ENCODE measurements at places on chromosomes 7 and 10.

DNA sequence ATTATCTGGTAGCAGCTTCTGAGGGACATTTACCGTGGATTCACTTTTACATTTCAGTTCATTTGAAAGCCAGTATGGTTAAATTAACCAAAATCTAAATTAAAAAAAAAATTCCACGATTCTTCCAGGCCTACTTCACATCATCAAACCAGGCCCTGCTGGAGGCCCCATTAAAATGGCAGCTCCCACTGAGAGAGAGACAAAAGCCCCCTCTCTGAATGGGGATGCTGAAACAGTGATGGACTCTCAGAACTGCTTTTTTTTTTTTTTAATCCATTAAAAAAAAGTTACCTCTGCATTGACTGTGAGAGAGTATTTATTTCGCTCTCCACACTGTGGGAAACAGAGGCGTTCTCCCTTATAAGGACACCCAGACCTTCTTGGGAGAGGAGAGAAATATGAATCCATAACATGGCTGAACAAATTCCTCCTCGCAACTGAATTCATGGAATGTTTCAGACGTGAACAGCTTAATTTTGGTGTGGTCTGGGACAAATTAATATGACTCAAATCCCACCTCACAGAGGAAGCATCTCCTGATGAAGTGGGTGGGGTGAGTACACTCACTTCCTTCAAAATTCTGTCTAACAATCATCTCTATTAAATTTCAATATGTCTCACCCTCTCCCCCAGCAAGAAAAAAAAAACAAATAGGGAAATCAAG is 73.5 kb downstream of the SAMD9 start:
- DNase-seq: no peak

DNA sequence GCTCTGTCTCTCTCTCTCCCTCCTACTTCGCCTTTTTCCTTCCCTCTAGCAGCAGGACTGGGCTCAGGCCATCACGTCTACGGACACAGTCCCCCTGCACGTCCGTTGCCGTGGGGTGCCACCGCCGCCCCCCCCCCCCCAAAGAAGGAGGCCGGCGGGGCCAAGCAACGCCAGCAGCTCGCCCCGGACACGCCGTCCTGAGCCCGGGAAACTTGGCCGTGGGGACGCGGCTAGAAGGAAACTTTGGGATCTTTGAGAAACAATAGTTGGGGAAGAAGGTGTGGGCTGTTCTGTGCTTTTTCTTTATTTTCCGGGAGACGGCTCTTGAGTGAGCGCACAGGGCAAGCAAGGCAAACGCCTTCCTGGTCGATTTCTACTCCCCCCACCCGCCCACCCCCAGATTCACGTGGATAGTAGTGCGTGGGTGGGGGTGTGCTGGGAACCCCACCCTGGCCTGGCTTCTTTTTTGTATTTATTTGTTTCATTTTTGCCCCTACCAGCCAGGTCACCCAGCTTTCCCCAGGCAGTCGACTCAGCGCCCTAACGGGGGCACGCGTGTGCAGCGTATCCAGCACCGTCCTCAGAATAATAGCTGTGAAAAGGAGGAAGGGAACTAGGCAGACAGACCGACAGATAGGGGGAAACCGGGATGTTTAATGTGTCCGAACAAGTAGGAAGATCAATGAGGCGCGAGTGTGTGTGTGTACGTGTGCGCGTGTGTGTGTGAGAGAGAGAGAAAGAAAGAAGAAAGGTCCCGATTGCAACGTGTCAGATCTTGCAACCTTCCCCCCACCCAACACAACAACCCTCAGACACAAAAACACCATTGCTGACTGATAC is 1.4 kb downstream of the MXI1 start:
- peak; percentile 27 for DNase-seq

DNA sequence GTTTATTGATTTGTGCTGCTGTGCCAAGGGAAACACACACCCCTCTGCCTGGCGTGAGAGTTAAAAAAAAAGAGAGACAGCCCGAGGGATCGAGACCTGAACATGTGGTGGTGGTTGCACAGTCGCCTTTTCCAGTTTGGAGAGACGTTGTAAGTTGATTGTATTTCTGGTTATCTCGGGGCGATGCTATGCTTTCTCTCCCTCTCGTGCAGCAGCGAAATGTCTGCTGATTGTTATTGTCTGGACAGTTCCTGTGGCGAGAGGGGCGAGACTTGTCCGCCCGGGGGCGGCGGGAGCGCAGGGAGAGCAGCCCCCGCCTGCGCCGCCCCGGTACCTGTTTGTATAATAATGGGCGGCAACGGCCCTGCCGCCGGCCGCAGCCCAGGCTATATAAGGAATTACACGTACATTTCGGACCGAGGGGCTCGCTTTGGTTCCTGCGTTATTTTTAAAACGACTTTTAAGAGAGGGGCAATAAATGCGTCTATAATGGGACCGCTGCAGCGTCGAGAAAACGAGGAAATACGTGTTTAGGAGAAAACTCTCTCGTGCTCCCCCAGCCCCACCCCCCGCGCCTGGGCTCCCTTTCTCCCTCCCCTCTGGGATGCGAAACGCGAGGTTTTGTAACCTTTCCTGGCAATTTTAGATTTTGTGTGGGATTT is 1.7 kb downstream of the ZEB1 start:
- peak; percentile 26 for DNase-seq

GRCh38 chr7:148633761-148634160 is 43.2 kb downstream of the C7orf33 start:
- no peak for DNase-seq

DNA sequence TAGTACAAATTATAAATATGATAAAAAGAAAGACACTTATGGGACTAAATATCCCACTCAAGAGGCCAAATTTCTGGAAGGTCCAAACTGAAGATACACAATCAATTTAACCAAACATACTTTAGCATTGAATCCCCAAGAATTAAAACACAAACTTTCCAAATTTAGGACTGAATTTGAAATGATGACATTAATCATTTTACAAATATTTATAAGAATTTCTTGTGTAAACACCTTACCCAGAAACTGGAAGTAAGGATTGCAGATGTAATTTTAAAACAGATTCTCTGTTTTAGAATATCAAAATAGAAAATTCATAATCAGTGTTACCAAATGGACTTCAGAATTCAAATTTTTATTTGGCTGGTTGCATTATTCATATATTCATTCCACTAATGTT is 588.2 kb upstream of the KCND2 start:
- DNase-seq: no peak

GRCh38 chr10:99560277-99561126 is 27.8 kb downstream of the NKX2-3 start:
- peak; percentile 23 for DNase-seq

GRCh38 chr7:34759477-34760125 is 101.6 kb downstream of the NPSR1 start:
- no peak for DNase-seq

DNA sequence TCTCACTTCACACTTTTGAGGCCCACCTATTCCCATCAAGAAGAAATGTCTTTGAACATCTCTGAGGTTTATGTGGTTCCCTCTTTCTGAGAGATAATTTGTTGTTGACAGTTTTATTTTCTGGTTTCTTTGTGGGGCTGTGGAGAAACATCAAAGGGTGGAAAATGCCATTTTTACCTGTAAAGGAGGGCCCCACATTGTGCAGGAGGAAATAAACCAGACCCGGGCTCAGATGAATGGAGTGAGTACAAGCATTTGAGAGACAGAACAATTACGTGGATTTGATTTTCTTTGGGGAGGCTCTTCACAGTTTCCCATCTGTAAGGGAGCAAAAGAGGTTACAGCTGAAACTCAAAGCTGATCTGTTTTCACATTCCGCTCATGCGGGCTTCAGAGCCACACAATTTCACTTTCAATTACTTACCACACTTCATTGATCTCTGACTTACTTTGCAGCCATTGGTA is 29.8 kb downstream of the ITPRIP start:
- DNase-seq: no peak

- no peak for DNase-seq
Measured at GRCh38 chr7:139893999-139894398, 64.9 kb downstream of the TBXAS1 start.

GRCh38 chr7:135731131-135731530 is 3.1 kb upstream of the SLC13A4 start:
- DNase-seq: no peak

DNA sequence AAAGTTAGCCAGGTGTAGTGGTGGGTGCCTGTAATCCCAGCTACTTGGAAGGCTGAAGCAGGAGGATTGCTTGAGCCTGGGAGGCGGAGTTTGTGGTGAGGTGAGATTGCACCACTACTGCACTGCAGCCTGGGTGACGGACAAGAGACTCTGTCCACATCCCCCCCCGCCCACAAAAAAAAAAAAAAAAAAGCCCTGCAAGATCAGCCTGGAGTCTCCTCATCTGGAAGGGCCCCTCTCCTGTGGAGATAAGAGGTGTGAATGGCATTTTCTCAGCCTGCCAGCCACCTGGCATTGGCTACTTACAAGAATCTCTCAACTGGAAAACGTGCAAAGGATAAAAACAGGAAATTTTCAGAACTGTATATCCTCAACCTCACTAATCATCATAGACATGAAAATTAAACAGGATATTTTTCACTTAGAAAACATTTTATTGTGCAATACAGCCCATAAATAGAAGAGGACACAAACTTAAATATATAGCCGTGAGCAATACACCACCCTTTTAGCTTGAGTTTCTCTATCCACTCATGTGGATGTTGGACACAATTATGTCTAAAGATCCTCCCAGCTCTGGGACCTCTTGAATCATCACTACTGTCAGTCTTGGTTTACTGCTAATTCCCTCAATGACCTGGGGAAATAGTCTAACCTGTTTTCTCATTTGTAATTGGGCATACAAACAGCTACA is 11.3 kb upstream of the TSPAN15 start:
- DNase-seq: no peak

GRCh38 chr10:94546049-94546900 is 687 bp downstream of the HELLS start:
- DNase-seq: no peak

- DNase-seq: no peak
Measured at GRCh38 chr10:111996103-111996502, 187.5 kb downstream of the GPAM start.

- no peak for DNase-seq
Measured at GRCh38 chr7:128197989-128198580, 43.0 kb upstream of the LEP start.

DNA sequence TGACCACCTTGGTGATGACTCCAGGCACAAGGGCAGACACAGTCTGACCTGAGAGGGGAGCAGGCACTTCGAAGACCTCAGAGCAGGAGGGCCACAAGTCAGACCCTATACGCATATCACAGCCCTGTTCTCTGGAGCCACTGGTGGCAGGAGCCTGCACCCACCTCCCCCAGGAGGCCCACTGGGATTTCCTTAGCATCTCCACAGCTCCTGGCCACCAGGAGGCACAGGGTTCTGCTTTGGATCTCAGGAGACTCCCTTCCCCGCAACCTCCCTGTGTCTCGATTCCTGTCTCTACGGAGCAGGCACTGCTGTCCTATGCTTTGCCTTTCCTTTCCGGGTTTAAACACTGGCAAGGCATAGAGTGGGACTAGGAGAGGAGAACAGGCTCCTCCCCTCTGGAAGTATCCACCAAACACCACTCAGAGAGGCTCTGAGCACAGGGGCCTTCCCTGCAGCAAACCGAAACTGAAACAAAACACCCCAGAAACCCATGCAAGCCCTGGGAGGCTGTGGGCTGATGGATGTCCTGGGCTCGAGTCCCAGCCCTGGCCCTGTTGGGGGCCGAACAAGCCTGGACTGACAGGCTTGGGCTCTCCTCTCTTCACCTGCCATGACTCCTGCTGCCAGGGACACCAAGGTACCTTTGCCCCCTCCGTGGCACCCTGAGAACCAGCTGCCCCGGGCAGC is 166.3 kb downstream of the NEURL1 start:
- DNase-seq: peak; percentile 38

- DNase-seq: no peak
Measured at GRCh38 chr7:79713276-79713675, 259.8 kb upstream of the MAGI2 start.

DNA sequence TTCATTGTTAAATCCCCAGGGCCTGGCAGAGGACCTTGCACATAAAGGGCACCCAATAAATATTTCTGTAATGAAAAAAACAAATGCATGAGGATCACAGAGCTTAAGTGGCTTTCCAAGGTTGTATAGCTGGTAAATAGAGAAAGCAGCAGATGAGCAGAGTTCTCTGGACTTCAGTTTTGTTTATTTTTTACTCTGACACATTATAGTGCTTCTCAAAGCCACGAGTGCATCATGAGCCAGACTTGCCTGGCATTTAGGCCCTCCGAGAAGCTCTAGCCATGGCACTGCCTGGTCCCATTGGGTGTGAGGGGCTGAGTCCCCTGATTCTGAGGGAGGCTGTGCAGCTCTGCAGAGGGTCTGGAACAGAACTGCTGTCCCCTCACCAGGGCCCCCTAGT is 87.2 kb upstream of the ZNF32 start:
- DNase-seq: no peak

- no peak for DNase-seq
Measured at GRCh38 chr7:5476001-5476400, 52.4 kb upstream of the TNRC18 start.

GRCh38 chr10:7538970-7539654 is 127.7 kb downstream of the ITIH5 start:
- DNase-seq: no peak

GRCh38 chr7:135522509-135522908 is 12.6 kb upstream of the CNOT4 start:
- DNase-seq: no peak

DNA sequence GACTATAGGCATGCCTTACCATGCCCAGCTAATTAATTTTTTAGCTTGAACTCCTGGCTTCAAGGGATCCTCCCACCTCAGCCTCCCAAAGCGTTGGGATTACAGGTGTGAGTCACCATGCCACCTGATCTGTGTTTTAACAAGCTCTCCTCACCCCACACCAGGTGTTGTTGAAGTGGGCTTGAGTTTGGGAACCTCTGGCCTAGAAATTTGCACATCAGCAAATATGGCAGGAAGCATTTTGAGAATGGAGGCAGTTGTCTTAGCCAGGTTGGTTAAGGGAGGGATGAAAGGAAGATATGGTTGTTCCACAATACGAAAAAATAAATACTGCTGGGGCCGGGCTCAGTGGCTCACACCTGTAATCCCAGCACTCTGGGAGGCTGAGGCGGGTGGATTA is 433.1 kb downstream of the TYW1 start:
- no peak for DNase-seq

- DNase-seq: no peak
Measured at GRCh38 chr7:25802473-25802872, 349.5 kb upstream of the NFE2L3 start.

DNA sequence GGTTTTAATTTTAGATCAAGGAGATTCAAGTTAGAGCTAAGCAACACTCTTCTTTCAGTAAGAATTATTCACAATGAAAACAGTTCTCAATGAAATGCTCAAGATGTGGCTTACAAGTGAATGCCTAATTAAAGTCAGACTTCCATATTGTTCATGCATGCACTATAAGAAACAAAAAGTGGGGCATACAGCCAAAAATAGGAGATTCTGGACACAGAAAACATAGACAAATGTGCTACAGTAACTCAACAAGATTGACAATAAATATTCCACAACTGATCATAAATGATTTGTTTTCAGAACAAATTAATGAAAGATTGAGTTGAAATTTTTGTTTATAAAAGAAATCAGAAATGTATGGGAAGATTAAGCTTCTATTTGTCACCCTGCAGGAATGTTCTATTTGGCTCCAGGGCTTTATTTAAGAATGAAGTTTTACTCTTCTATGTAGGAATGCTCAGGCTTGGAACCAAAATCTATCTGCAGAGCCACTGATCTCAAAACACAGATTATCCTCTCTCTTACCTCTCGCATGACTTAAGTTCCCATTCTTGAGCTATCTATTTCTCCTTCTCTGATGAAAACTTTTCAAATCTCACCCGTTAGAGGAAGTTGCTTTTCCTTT is 89.0 kb upstream of the PIP4K2A start:
- no peak for DNase-seq
